Ascending aorta (tissue), 2 donors: ENCODE measurements at places on chromosomes 1 and 21. TPM values are rescaled to one million over a fixed set of nuclear protein-coding genes. Genes with fewer than 3 reads are reported as not detected.

DNA sequence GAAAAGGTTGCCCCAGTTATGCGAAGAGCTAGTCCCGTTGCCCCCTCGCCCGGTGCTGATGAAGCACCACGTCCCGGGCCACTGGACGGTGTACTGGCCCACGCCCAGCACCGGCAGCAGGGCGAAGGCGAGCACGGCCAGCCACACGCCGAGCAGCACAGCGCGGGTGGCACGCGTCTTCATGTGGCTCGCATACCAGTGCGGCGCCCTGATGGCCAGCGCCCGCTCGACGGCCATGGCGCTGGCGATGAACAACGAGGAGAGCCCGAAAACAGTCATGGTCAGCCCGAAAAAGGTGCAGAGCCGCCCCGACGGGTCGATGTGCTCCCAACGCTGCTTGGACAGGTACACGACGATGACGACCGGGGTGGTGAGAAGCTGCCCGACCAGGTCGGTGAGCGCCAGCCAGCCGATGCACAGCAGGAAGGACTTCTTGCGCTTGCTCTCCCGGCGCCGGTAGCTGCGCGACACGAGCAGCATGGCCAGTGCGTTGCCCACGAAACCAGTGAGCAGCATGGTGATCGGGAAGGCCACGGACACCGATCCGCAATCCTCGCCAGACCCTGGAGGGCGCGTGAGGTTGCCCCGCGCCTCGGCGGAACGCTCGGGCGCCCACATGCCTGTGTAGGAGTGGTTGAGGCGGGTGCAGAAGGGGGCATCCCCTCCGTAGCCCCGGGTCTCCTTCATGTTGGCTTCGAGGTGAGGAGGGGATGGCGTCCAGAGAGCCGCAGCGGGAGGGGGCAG, 553 bp downstream of the PTGER3 start:
- no peaks in the 10 kb centered on the region for H3K36me3 ChIP-seq
- H3K4me1 ChIP-seq, result peaks cover 7% of the 10 kb centered on the region
- DNase-seq, result peak; percentile 69

DNA sequence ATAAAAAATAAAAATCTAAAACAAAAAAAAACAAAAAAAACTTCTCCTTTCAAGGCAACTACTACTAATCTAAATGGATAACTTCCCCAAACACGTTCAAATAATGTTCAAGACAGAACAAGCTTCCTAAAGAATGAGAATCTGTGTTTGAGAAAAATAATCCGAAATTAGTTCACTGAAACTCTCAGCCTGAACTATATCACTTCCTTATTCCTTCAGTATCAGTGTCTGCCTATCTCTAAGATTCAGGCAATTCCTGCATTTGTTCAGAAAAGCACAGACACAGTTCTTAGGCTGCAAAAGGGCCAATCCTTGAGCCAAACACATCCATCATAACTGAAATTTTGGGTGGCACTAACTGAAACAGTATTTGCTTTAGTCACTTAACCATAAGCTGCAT, 22.4 kb downstream of the DSTYK start:
- DNase-seq, result no peak
- no peaks in the 10 kb centered on the region for H3K4me1 ChIP-seq
- no peaks in the 10 kb centered on the region for H3K27me3 ChIP-seq
- H3K27ac ChIP-seq, result no peak overlapping the region
- no peaks in the 10 kb centered on the region for H3K36me3 ChIP-seq
- no peak overlapping the region for H3K4me3 ChIP-seq

The MYOM3 gene
- total RNA-seq, result 1.2 TPM

- no peak overlapping the region for H3K27ac ChIP-seq
- H3K27me3 ChIP-seq, result no peaks in the 10 kb centered on the region
- H3K4me3 ChIP-seq, result no peak overlapping the region
- no peaks in the 10 kb centered on the region for H3K36me3 ChIP-seq
Observed at GRCh38 chr1:104182251-104182650, 432.6 kb downstream of the AMY1C start.

GRCh38 chr1:180887841-180888240, 24.9 kb upstream of the KIAA1614 start:
- H3K4me3 ChIP-seq, result no peak overlapping the region
- H3K36me3 ChIP-seq, result peaks cover 11% of the 10 kb centered on the region
- DNase-seq, result no peak
- no peaks in the 10 kb centered on the region for H3K4me1 ChIP-seq

DNA sequence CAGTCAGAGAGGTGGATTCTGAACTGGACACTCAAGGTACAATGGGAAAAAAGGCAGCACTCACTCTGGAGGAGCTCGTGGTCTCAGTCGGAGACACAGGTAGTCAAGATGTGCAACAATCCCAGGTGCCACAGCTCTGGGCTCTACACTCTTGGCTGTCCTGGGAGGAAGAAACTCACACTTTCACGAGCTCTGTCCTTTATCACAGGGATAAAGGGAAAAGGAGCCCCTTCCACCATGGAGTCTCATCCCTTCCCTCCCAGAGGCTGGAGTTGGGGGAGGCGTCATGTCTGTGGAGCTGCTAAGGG, 20.3 kb downstream of the CDK18 start:
- H3K36me3 ChIP-seq, result peaks cover 27% of the 10 kb centered on the region
- peaks cover 2% of the 10 kb centered on the region for H3K4me1 ChIP-seq
- H3K4me3 ChIP-seq, result no peak overlapping the region
- H3K27ac ChIP-seq, result no peak overlapping the region
- H3K27me3 ChIP-seq, result no peaks in the 10 kb centered on the region

DNA sequence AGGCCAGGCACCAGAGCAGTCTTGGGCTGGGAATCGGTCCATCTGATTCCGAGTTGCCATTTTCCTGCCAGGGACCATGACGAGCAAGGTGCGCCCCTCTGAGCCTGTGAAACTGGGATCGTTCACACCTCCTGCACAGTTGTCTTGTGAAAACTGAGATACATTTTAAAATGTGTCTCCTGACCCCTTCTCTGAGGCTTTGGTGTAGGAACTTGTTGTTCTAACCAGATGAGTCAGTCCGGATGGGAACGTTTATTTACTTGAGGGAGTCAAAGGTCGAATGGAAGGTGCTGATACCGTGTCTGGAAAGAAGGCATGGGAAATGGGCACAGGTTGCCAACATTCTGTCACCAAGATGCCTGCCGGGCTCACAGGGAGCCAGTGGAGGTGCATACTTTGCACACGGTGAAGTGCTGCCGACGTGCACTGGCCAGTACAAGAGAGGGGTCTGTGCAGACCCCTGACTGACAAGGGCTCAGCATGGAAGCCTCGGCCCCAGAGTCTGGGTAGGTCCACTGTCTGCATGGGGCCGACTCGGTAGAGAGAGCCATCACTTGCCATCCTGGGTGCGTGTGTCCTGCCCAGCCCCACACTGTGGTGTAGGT, 7.4 kb upstream of the KCNN3 start:
- H3K27ac ChIP-seq, result no peak overlapping the region
- DNase-seq, result no peak
- no peaks in the 10 kb centered on the region for H3K27me3 ChIP-seq
- no peak overlapping the region for H3K4me3 ChIP-seq

DNA sequence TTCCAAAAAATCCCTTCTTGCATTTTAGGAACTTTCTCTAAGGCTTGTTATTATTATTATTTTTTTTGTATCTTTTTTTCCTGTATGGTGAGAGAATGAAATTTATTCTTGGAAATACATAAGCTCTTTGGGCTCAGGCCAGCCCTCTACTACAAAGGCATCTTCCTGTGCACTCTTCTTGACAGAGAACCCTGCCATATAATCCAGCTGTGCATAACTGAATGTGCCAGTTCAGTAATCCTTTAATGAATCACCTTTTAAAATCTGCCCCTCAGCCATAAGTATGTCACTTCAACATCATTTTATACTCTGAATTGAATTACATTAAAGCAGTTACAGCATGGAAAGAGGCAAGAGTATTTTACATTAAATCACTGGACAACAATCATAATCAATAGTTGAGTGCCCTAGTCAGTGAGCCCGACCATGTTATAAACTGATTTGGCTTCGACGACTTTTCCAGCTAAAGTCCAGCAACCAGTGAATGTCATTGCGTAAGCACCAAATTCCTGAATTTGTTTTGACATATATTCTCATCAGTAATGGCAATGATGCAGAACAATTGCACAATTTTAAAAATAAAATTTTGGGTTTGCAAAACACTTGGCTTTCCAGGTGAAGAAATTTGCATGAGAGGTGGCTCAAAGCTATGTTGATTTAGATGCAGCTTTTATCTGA, 59.2 kb upstream of the KCNK2 start:
- H3K27ac ChIP-seq, result no peak overlapping the region
- no peak for DNase-seq
- H3K4me1 ChIP-seq, result no peaks in the 10 kb centered on the region
- no peaks in the 10 kb centered on the region for H3K36me3 ChIP-seq
- no peak overlapping the region for H3K4me3 ChIP-seq
- H3K27me3 ChIP-seq, result no peaks in the 10 kb centered on the region

GRCh38 chr1:183894290-183894565, 89.3 kb downstream of the RGL1 start:
- peaks cover 17% of the 10 kb centered on the region for H3K36me3 ChIP-seq
- H3K27me3 ChIP-seq, result no peaks in the 10 kb centered on the region
- no peak for DNase-seq
- H3K27ac ChIP-seq, result no peak overlapping the region

DNA sequence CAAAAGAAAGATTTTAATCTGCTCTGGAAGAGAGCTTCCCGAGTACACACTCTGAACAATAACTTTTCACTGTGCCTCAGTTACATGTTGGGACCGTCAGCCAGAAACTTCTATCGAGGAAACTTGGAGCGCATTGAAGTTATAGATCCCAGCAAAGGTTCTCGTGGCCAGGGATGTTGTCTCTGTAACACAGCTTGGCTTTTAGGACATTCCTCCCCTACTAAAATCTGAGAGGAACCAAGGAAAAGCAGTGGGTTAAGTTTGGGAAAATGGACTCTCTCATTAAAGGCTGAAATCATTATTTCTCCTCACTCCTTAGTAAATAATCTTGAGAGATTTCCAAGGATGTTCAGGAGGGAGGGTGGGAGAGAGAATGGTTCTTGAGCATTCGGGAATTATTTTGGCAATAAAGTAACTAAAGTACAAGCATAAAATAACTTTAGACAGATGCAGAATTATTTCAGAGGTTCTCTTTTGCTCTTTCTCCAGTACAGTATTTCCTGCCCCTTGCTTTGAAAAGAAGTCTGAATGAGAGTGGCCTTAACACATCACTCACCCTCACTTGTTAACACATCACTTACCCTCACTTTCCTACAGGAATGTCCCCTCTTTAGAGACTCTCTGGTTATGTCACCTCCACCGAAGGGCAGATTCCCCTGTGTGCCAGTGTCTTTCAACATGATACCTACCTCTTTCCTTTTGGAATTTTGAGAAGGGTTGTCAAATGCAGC, 1.8 kb upstream of the NFIA start:
- peaks cover 8% of the 10 kb centered on the region for H3K4me1 ChIP-seq
- no peaks in the 10 kb centered on the region for H3K36me3 ChIP-seq
- H3K27me3 ChIP-seq, result no peaks in the 10 kb centered on the region
- H3K4me3 ChIP-seq, result peak overlapping the region; percentile 74
- no peak for DNase-seq
- H3K27ac ChIP-seq, result peak overlapping the region; percentile 95

- no peaks in the 10 kb centered on the region for H3K36me3 ChIP-seq
- H3K27me3 ChIP-seq, result no peaks in the 10 kb centered on the region
- DNase-seq, result no peak
- no peak overlapping the region for H3K27ac ChIP-seq
- H3K4me1 ChIP-seq, result no peaks in the 10 kb centered on the region
Observed at GRCh38 chr21:44517175-44517899, 22.7 kb downstream of the KRTAP10-1 start.

DNA sequence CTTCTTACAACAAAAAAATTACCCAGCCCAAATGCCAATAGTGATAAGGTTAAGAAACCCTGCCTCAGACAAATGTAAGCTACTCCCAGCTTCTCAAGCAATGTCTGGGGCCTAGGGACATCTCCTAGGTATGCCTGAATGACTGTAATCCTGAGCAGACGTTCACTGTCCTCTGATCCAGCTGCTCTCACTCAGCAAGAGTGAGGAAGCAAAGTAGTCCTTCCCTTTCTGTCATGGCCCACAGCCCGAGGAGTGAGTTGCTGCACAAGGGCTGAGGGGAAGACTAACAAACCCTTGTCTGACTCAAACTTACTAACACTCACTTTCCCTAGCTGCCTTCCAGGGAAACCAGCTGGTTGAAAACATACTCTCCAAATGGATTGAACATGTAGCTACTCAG, 124.9 kb upstream of the TNFSF4 start:
- no peak overlapping the region for H3K4me3 ChIP-seq
- no peaks in the 10 kb centered on the region for H3K36me3 ChIP-seq
- no peak overlapping the region for H3K27ac ChIP-seq

DNA sequence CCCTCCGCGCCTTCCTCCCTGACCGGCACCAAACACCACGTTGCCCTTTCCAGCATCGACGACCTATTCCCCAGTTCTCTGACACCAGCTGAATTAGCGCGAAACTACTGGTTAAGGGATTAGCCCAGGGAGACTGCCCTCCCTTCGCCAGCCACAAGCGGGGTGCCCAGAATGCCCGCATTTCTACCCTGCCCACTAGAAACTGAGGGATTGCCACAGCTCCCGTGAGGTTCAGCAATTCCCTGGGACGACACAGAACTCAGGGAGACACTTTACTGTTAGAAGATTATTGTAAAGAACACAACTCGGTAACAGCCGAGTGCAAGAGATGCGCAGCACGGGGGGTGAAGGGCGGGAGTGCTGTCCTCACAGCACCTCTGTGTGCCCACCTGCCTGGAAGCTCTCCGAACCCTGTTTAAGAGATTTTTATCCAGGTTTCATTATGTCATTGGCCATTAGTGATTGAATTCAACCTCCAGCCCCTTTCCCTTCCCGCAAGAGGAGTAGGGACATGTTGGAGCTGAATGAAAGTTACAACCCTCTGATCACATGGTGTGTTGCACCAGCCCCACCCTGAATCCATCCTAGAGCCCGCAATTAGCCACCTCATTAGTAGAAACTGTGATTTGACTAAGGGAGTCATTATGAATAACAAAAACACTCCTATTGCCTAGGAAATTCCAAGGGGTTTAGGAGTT, 15.8 kb upstream of the RIPPLY3 start:
- no peaks in the 10 kb centered on the region for H3K27me3 ChIP-seq
- peaks cover 3% of the 10 kb centered on the region for H3K4me1 ChIP-seq
- peak overlapping the region; percentile 80 for H3K4me3 ChIP-seq
- no peak for DNase-seq
- H3K27ac ChIP-seq, result peak overlapping the region; percentile 93
- no peaks in the 10 kb centered on the region for H3K36me3 ChIP-seq

The KRTAP13-2 gene
- total RNA-seq, result not detected
